ENCODE measurements at places on chromosomes 1 and 21. TPM values are rescaled to one million over a fixed set of nuclear protein-coding genes. Genes with fewer than 3 reads are reported as not detected.

GRCh38 chr1:82387012-82387366 is 586.3 kb downstream of the ADGRL2 start:
- no peak for DNase-seq

- no peak for DNase-seq
Observed at GRCh38 chr1:236639686-236640085, 35.4 kb upstream of the HEATR1 start.

- peak; percentile 68 for DNase-seq
Observed at GRCh38 chr1:108570128-108570527, 10.2 kb downstream of the EEIG2 start.

GRCh38 chr1:156707417-156708217 is 2.2 kb upstream of the CRABP2 start:
- DNase-seq, result no peak

- DNase-seq, result no peak
Observed at GRCh38 chr1:19067182-19067911, 110.9 kb upstream of the IFFO2 start.

DNA sequence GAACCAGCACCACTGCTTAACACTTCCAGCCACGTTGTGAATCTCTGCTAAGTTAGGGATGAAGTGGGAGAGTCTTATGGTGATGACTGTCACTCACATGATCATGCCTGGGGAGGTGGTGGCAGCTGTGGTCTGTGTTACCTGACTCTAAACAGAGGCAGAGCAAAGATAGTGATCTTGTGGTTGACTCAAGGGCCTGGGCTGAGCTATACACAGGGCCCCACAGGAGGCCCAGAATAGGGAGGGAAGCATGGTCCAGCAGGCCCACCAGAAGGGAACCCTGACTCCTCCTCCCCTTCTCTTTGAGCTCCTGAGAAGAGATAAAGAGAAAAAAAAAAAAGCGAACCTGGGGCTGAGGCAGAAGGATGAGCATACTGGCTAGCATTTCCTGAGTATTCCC is 55.0 kb downstream of the PLXNA2 start:
- DNase-seq, result no peak

DNA sequence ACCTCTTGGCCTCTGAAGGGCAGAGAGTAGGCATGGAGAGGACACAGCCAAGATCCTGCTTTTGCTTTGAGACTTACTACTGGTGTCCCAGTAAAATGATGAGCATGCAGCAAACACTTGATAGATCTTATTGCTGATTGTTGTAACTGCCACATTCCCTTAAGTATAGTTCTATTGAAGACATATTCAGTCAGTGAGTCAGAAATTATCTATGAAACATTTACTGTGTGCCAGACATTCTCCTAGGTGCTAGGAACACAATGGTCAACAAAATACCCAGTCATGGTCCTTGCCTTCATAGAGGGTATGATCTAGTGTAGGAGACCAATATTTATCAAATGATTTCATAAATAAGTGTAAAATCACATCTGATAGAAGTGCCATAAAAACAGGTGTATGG is 13.6 kb downstream of the STYXL2 start:
- DNase-seq, result no peak

GRCh38 chr1:200506471-200506870 is 96.6 kb upstream of the ZNF281 start:
- DNase-seq, result no peak

- no peak for DNase-seq
Observed at GRCh38 chr1:23497777-23498439, 13.9 kb upstream of the ASAP3 start.

DNA sequence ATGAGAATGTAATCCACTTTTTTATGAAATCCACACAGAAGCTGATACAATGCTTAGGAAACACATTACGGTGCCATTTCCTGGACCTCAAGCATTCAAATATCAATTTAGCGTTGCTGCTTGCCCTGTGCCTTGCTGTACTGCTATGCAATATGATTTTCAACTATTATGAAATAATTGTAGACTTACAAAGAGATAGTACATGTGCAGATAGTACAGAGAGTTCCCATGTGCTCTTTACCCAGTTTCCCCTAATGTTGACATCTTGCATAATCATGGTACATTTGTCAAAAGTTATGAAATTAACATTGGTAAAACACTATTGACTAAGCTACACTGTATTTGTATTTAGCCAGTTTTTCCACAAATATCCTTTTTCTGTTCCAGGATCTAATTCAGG is 37.7 kb upstream of the PTBP2 start:
- no peak for DNase-seq

GRCh38 chr1:203538726-203539125 is 44.8 kb downstream of the OPTC start:
- no peak for DNase-seq

DNA sequence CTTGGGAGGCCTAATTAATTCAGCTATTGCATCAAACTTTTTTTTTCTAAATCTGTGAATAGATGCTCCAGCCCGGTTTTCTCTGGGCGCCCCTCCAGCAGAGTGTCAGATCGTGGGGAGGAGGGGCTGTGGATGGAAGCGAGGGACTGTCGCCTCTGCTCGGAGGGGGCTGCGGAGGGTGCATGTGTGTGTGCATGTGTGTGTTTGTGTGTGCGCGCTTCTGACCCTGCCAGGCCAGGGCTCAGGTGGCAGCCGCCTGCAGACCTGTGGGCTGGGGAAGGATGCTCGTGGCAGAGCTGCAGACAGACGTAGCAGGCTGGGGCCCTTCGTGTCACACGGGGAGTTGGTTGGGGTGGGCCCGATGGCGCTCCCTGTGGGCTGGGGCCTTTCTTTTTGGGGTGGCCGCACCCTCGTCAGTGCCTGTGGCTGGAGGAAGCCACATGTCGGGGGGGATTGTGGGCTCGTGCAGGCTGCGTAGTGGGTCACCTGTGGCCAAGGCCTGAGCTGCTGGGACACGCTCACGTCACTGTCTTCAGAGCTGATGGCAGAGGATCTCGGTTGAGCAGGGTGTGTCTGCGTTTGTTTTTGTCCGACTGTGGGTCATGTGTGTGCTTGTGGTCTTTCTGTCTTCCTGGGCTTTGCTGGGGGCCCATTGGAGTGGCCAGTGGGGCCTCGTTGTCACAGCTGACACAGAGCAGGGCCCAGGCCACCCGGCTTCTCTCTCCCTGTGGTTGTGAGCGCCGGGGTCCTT is 2.8 kb downstream of the SKI start:
- DNase-seq, result no peak

DNA sequence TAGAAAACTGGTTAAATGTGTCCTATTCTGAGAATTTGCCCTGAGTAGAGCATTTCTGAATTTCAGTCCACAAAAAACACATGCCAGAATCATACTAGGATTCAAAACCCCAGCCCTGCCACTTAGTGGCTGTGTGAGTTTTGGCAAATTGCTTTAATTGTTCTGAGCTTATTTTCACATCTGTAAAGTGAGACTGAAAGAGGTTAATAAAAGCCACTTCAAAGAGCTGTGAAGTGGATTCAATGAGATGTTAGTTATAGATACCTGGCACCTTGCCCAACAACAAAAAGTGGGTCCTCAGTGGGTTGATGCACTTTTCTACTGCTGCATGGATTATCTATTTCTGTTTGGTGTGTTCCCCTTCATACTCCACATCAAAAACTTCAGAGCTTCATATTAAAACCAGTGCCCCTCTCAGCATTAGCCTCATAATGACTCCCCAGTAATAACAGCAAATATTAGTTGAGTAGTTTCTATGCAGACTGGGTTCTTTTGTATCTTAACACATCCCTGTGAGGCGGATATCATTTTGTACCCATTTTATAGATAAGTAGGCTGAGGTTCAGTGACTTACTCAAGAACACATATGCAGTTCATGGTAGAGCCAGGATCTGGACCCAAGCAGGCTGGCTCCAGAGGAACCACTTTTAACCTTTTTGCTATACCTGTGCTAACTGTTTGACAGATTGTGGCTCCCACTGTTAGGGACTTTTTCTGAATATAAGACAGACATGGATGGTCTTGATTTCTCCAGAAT is 14.2 kb upstream of the ADORA3 start:
- no peak for DNase-seq

GRCh38 chr1:244727871-244728474 is 75.0 kb downstream of the DESI2 start:
- no peak for DNase-seq

DNA sequence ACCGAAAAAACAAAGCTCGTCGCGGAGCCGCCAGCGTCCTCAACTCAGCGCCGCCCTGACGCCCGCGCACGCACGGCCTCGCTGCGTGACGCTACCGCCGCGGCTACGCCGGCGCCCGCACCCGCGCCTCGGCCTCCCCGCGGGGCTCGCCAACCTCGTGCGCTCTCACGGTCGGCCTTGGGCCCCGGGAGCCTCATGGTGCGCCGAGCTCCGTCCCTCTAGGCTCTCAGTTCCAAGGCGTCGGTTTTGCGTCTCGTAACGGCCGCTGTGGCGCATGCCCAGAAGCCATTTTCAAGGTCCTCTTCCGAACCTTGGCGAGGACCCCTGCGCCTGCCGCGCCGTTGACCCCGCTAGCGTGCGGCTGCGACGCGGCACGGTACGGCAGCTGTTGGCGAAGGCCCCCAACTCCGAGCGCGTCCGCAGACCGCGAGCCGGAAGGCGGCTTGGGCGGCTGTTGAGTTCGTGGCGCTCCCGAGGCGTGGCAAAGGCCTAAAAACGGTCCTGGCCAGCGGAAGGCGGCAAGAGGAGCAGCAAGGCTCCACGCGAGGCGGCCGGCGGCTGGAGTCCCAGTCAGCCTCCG is at the start of gene HENMT1:
HENMT1 (minus strand) TSS at position 64 of the 580 bp plus-strand sequence. CDS start 1,209 bp downstream, outside the sequence.
- peak; percentile 93 for DNase-seq

DNA sequence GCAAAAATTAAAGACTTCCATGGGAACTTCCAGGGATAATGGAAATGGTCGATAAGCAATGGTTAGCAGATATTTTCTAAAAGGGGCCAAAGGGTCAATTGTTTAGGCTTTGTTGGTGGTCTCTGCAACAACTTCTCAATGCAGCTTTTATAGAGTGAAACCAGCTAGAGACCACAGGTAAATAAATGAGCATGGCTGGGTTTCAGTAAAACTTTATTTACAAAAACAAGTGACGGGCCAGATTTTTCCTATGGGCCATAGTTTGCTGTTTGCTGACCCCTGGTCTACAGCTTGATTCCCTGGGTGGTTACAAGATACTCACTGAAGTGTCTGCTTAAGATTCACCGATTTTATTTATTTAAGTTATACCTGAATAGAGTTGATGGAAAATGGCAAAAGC is 22.6 kb upstream of the PRDM15 start:
- no peak for DNase-seq

- DNase-seq, result no peak
Observed at GRCh38 chr1:99677416-99677815, 31.5 kb downstream of the PALMD start.

Gene LCE1B
- total RNA-seq, result not detected

Gene ITGB2
- 252 TPM for total RNA-seq

Gene OPTC
- total RNA-seq, result not detected

Gene FAM72D
- 9.5 TPM for total RNA-seq

Gene KDF1
- 0.14 TPM for total RNA-seq

Gene PDE4B
- 5.5 TPM for total RNA-seq

Gene ATP1A4
- total RNA-seq, result not detected

Gene HAPLN2
- total RNA-seq, result 0.47 TPM

Gene GJC2
- total RNA-seq, result not detected

Gene COL11A1
- not detected for total RNA-seq

Gene KRTAP13-2
- total RNA-seq, result not detected

Gene HSD3B2
- total RNA-seq, result not detected

Gene PBX1
- total RNA-seq, result 0.51 TPM

Gene ADAM30
- not detected for total RNA-seq

Gene FHL3
- 4.6 TPM for total RNA-seq

Gene LAX1
- not detected for total RNA-seq

Gene OR2AK2
- 0.22 TPM for total RNA-seq

Gene CYYR1
- total RNA-seq, result not detected

Measured in Karpas-422 (cell line).